ENCODE measurements at places on chromosomes 6 and 20.

DNA sequence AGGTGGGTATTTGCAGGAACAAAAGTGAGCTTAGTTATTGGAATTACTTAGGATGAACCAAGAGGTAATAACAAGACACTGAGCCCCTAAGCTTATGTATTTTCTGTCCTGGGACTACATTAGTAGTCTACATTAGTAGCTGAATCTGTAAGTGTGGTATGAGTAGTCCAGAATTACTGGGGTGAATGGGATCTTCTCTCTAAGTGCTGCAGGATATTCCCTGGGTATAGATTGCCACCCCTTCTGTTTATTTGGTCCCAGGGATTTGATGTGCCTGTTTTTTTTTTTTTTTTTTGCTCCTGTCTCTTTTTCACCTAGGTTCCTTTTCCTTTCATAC, 5.9 kb downstream of the CD2AP start:
- no peak for DNase-seq

DNA sequence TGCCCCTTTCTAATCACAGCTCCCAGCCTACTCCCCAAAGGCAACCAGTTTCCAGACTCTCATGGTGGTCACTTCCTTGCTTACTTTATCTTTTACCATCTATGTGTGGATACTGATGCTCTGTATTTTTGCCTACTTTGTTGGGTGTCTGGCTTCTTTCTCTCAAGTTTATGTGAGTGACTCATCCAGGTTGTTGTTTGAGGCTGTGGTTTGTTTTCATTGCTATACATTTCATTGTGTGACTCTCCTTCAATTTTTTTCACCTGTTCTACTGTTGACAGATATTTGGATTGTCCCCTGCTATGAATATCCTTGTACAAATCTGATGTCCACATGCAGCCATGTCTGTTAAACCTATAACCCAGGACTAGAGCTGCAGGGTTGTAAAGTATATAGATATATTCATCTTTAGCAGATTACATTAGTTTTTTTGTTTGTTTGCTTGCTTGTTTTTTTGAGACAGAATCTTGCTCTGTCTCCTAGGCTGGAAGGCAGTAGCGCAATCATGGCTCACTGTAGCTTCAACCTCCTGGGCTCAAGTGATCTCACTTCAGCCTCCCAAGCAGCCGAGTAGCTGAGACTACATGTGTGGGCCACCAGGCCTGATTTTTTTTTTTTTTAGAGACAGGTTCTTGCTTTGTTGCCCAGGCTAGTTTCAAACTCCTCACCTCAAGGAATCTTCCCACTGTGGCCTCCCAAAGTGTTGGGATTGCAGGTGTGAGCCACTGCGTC, 72.9 kb upstream of the EEF1E1 start:
- no peak for DNase-seq

DNA sequence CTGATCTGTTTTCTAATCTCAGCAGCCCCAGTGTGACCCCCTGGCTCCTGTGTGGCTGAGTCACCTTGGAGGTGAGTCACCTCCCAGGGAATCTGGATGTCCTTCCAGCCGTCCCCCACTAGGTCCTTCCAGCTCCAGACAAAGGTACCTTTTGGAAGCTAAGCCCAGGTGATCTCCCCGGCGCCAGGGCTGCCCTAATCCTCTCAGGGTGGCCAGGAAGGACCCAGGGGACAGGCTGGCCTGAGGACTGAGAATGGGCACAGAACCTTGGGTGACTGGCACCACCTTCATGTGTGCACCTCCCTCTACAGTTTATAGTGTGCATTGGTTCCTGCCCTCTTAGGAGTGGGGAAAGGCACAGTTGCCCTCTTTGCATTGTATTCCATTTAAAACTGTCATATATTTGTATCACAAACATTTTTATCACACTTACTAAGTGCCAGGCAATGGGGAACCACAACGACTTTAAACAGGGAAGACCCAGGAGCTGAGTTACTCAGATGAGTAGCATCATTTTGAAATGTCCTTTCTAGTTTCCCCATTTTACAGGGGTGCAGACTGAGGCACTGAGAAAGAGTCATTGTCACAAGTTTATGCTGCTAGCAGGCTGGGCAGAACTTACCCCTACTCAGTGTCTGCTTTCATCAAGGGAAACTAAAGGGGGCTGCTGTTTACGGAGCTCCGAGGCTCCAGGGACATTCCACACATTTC, 2.6 kb upstream of the BPIFB4 start:
- no peak for DNase-seq

DNA sequence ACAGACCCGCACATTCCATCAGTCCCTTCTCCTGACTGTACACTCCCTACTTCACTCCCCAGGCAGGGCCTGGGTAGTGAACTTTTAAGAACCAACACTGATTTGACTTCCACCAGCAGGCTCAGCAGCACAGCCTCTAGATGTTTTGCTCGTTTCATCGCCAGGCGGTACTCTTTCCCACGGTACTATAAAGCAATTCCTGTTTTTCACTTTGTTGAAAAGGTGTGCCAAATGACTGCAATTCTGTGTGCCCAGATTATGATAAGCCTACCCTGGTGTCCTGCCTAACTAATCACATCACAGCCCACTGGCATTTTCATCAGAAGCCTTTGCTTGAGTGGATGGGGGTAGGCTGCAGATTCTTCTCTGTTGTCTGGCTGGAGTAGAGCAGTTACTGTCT, 12.9 kb upstream of the WTAP start:
- DNase-seq, result no peak

- no peak for DNase-seq
Observed at GRCh38 chr20:15378151-15378550, 1040.7 kb upstream of the FLRT3 start.

DNA sequence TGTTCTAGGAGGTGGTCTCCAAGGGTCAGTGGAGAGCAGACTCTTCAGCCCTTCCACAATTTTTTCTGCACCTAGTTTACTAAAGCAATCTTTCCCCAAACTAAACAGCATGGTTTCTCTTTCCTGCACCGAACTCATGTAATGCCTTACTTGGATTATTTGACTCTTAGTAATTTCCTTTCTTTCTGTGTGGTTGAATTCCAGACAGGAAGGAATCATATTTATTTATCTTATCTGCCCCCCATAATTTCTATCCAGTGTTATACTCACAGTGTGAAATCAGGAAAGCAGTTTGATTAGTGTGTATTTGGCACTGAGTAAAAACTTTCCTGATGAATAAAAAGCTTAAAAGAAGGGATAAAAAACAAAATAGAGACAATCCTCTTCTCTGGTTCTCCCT, 140.3 kb upstream of the STMND1 start:
- no peak for DNase-seq

- DNase-seq, result no peak
Observed at GRCh38 chr20:30500829-30501440, 756.5 kb upstream of the DEFB115 start.

- no peak for DNase-seq
Observed at GRCh38 chr6:151100326-151100725, 139.4 kb upstream of the AKAP12 start.

DNA sequence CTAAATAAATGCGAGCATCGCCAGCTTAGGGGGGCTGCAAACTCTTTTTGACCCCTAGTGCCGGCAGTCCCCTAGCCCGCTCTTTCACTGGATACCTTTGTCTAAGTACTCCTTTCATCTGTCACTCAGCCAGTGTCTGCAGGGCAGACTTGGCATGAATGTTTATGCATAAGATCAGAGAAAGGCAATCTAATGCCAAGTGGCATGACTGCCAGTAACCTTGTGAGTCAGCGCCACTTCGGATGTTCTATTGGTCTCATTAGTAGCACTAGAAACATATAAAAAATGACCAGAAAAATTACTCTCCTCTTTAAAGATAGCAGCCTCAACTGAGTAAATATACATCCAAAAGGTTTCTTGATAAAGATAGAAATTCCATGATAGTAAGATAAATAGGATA, 192.2 kb downstream of the TBC1D32 start:
- no peak for DNase-seq

- DNase-seq, result no peak
Observed at GRCh38 chr20:9319687-9320384, 194.6 kb upstream of the LAMP5 start.

- DNase-seq, result no peak
Observed at GRCh38 chr6:52641826-52642225, 29.1 kb upstream of the TMEM14A start.

DNA sequence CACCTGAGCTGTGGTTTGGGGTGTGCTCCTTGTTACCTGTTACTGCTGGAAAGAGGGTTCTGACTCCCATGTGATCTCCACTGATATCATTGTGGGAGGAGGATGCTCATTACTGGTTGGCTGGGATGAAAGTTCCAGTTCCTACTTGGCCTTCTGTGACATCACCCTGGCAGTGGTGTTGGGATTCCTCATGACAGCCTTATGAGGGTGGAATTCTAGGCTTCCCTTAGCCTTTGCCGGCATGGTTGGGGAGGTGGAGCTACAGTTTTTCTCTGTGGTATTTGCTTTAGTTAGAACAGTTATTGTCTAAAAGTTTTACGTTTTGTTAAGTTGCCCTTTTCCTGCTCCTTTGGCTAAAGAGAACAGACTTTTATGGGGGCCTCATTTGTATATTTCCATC, 112.1 kb downstream of the AFG1L start:
- DNase-seq, result no peak

GRCh38 chr20:57020364-57020763, 246.1 kb downstream of the BMP7 start:
- DNase-seq, result no peak

DNA sequence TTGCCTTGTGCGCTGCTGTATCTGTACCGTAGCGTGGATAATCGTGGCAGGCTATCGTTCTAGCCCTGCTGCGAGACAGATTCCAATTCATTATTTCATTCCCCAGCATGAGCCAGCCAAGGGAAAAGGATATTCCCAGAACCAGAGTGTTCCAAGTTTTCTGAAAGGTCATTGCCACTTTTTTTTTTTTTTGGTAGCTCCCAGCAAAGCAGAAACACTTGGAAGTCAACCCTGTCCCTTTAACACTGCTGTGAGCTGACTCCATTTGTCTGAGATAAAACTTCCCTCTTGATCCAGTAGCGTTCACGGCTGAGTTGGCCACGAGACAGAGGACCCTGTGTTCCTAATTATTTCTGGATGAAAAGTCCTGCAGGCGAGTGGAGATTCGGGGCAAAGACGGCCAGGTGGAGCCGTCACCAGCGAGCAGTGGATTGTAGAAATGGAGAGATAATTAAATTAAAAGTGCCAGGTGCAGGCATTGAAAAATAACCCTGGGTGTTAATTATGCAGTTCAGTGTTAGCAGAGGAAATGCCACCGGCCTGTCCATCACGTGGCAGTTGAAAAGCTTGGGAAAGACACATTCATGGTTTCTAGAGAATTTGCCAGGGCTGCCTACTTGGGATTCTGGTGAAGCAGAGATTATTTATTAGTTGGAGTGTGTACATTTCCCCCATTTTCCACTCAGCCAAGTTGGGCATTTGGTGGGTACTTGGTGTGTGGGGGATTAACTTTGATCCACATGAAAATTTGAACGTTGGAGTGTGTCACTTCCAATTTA, 164.2 kb downstream of the SLC24A3 start:
- DNase-seq, result no peak
